Activated CD4-positive, alpha-beta T cell treated with anti-CD3 and anti-CD28 coated beads for 48 hours (primary cell): ENCODE measurements at places on chromosomes 11 and 22.

DNA sequence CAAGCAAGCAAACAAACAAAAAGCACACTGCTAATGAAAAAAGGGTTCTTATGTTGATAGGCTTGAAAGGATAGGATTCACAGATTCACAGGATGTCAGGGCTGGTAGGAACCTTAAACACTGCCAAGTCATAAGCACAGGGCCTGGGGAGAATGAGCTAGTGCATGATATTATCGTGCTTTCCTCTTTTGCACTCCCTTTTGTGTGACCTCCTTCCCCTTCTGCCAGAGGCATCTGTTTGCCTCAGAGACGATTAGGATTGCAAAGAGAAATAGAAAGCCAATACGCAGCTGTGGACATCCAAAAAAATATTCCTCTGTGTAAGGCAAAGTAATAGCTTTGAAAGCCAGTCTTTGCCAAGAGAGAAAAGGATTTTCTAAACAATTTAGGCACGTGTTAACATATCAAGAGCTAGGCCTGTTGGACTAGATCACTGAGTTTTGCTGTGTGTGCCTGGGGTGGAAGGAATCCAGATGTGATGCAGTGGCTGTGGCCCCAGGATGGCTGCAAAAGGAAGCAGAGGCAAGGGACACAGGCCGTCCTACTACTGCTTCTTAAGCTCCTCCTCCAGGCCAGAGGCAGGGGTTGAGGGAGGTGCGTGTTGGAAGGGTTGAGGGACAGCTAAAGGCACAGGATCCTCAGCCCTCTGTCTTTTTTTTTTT lies 30.6 kb downstream of the MCHR1 start:
- DNase-seq: no peak

GRCh38 chr11:102112509-102112821 lies 2.2 kb downstream of the YAP1 start:
- no peak for DNase-seq

- DNase-seq: no peak
These were observed 123.3 kb upstream of the CCDC90B start for GRCh38 chr11:83409476-83409875.

DNA sequence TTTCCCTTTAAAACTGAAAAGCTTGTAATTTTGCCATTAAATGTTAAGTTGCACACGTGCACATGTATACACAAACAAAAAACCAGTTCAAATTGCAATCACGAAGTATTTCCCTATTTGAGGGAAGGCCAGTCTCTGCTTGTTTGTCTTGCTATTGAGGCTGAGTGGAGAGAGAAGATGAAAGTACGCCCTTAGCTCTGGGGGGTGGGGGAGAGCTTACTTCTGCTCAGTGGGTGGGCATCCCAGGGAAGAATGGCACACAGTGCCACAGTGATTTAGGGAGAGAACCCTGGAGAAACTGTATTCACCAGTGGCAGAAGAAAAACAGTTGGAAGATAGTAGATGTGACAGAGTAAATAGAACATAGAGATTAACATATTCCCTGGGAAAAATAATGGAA lies 8.7 kb downstream of the YAP1 start:
- DNase-seq: no peak

DNA sequence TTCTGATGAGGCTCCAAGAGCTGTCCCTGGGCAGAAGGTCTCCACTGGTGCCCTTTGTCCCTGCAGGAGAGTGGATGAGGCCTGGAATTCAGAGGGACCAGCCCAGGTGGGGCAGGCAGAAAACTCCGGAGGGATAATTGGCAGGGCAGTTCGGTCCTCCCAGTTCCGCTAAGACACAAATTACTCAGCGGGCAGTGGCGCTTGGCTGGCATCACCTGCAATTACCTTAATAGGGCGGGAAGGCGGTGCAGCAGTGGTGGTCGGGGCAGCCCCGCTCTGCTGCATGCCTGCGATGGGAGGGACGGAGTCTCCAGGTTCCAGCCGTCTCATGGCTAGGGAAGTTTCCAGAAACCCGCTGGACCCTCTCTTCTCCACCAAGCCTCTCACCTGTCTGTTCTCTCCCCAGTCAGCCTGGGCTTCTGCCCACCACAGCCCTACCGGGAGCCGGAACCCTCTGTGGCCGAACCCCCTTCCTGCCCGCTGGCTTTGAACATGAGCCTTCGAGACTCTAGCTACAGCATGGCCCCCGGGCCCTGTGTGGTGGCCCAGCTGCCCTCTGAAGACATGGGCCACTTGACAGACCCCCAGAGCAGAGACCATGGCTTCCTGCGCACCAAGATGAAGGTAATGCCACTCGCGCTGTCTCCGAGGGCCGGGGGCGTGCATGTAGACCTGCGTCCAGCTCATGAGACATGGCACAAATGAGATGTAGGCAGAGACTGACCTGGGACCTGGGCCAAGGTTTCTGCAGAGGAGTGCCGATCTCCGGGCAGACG lies 7.0 kb downstream of the OVOL1 start:
- DNase-seq: no peak

GRCh38 chr11:119431523-119431922 lies 8.6 kb upstream of the THY1 start:
- no peak for DNase-seq

DNA sequence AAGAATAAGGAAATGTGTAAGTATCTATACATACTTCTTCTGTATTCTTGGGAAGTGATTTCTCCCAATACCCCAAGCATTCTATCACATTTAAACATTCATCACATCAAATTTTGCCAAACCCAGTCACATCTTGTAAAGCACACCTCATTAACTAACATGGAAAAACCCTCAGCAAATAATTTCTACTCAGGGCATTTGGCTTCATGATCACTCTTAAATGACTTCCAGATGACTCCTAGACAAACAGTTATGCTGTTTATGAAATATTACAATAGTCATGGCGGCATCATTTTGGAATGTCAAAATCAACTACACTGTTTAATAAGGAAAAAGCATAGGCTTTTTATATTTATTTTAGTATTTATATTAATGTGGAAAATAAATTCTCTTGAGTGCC lies 47.3 kb upstream of the CCDC34 start:
- no peak for DNase-seq

- no peak for DNase-seq
These were observed 18.3 kb downstream of the AMOTL1 start for GRCh38 chr11:94786264-94787126.

- no peak for DNase-seq
These were observed 52.0 kb downstream of the KCNJ1 start for GRCh38 chr11:128814856-128815705.

GRCh38 chr11:71500601-71501021 lies 26.5 kb upstream of the KRTAP5-7 start:
- no peak for DNase-seq

DNA sequence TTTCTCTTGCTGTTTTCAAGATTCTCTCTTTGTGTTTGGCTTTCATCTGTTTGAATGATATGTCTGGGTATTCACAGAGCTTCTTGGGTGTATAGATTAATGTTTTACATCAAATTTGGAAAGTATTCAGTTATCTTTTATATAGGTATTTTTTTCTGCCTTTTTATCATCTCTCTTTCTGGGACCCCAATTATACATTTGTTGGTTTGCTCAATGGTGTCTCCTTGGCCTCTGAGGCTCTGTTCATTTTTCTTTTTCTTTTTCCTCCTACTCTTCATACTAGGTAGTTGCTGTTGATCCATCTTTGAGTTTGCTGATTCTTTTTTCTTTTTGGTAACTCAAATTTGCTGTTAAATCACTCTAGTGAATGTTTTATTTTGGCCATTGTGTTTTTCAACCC lies 14.3 kb downstream of the PLAAT5 start:
- DNase-seq: no peak
